ENCODE measurements at places on chromosomes 4 and X.

DNA sequence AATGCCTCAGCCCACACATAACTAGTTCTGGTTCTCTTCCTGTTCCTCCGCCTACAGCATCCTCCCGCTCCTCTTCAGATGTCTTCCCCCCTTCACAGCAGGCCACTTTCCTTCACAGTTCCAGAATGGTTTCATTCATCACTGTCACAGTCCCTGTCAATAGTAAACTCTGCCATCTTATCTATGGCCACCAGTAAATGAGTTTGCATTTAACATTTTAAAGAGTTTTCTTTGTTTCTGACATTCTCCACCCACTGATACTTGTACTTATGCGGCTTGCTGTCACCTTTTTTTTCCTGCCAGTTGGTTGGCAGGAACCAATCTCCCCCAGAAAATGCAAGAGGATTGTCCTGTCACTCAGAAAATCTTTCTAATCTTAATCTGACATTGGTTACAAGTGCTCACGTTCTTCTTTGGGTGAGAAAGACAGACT is 114.1 kb downstream of the GLUD2 start:
- no peak for DNase-seq

GRCh38 chrX:153441296-153441695 is 4.6 kb downstream of the TREX2 start:
- DNase-seq: peak; percentile 15

GRCh38 chrX:112211459-112211858 is 128.9 kb upstream of the TRPC5 start:
- no peak for DNase-seq

DNA sequence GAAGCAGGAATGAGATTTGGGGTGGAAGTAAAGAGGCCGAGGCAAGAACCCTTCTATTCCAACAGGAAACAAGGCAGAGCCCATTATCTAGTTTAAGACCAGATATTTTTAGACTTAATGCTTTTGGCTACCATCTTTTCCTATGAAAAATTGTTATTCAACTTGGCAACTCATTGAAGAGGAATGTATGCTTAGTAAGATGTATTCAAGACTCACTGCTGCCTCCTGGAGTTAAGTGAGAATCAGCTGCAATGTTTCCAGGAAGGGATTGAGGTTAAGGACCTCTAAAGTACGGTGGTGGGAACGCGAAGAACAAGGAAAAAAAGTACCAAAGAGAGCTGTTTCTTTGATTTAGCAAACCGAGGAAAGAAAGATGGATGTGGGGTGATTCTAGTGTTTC is 89.1 kb downstream of the RAPGEF2 start:
- DNase-seq: peak; percentile 4

- DNase-seq: no peak
Measured at GRCh38 chr4:139942241-139942640, 211.7 kb downstream of the MAML3 start.

DNA sequence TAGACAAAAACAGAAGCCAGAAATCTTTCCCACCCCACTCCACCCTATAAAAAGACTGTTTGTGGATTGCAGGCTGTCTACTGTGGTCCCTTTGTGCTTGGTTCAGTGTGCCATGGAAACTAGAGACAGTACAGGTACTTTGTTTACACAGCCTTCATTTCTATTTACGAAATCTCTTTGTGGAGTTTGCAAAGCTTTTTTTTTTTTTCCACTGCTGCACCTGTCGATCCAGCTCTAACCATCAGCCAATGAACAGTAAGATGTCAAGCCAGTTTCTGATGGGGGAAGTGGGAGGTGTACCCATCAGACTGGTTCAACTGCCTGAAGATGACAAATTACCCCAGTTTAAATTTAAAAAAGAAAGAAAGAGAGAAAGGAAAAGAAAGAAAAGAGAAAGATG is 20.2 kb upstream of the LRBA start:
- no peak for DNase-seq

DNA sequence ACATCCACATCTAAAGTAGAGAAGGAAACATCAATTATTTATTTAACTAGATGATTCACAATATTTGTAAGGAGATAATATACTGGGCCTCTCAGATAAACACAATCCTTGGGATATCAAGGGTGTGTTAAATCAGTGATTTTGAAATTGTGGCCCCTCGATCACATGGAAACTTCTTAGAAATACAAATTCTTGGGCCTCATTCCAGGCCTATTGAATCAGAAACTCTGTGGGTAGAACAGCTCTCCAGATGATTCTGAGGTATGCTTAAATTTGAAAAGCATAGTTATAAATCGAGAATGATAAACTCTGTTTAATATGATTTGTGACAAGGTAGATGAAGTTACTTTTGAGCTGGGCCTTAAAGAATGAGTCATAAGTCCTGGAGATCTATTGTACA is 64.3 kb upstream of the GPR174 start:
- no peak for DNase-seq

DNA sequence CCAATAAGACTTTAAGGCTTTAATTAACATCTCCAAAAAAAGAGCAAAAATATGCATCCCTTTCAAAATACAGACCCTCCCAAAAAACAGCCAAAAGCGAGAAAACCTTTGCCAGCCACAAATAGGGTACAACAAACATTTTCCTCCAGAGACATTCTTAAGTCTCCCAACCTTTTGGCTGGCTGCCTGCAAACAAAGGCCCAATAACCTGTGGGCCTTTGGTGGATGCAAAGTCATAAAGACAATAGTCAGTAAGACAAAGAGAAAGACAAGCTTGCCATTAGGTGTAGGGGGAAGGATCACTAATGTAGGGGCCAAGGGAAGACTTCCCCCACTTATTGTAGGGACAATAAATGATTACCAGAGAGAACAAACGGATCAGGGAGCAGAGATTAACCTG is 215.5 kb upstream of the ZFP42 start:
- no peak for DNase-seq

- no peak for DNase-seq
Measured at GRCh38 chr4:158958489-158959270, 144.2 kb upstream of the RAPGEF2 start.

- DNase-seq: no peak
Measured at GRCh38 chr4:37995981-37996775, 36.0 kb downstream of the PTTG2 start.

GRCh38 chrX:107684956-107685385 is 56.7 kb downstream of the PRPS1 start:
- no peak for DNase-seq

DNA sequence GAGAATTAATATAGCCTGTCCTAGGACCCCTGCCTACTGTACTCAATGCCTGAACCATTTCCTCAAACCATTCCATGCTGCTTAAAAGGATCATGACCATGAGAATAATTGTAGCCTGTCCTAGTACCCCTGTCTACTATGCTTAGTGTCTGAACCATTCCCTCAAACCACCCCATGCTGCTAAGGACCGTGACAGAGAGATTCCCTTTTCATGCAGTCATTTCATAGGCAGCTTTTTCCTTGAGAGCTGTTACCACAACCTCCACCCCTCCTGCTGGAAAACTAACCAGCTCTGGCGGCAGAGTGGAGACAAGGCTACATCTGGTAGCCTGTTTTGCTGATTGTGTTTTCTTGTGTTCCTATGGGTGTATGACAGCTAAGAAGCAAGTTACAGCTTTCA is 174.9 kb upstream of the SMARCAD1 start:
- DNase-seq: no peak

DNA sequence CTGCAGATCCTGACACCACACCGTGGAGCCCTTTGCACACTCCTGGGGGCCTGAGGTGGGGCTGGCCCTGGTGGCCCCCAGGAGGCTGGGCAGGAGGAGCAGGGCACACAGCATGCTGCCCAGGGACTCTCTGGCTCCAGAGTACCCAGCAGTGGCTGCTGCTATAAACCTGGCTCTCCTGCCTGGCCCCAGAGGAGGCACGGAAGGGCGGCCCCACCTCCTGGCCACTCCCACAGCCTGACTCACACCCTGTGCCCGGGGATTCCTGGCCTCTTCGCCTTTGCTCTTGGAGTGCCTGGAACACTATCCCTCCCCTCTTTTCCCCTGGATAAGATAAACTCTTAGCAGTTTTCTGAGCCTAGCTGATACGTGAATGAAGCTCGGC is at the start of gene PSAPL1:
Gene PSAPL1, minus strand, starts transcription at position 165 of the 385 bp plus-strand sequence. Its CDS starts 51 bp downstream, at position 114.
- DNase-seq: no peak

GRCh38 chrX:74438764-74439163 is 17.5 kb downstream of the SLC16A2 start:
- no peak for DNase-seq

GRCh38 chr4:26076000-26076587 is 162.1 kb downstream of the SMIM20 start:
- no peak for DNase-seq

- no peak for DNase-seq
Measured at GRCh38 chr4:30495251-30495650, 224.9 kb upstream of the PCDH7 start.

DNA sequence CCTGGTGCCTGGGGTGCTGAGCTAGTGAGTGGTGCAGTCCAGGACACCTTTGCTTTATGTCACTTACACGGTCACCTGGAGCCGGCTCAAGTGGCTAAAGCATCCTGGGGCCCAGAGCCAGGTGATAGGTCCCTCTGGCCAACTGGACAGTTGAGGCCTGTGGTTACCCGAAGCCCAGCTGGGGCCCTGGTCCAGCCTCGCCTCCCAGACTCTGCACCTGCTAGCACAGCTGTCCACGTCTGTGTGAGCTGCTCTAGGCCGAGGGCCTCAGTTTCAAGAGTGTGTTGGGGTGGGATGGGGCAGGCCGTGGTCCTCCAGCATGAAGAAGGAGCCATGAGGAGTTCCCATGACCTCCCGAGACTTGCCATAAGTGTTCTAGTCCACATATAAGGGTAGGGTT is 7.7 kb upstream of the ADD1 start:
- no peak for DNase-seq

GRCh38 chr4:74365761-74366160 is 816 bp downstream of the EREG start:
- DNase-seq: peak; percentile 34

DNA sequence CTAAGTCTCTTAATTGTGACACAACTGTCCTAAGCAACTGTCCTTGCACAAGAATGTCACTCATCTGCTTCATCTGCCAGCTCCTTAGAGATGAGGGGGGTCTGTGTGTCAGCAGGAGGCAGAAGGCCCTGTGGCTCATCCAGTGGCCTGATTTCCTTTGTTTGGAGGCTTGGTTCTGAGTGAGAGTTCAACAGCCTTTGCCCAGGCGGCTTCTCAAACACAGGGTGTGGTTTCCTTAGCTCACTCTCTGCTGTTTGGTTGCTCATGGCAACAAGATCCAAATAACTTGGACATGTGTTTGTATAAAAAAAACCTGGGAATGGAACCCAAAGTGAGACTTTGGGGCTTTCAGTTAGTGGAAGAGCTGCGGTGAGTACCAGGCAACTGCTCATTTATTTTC is 46.6 kb downstream of the MAP7D3 start:
- DNase-seq: no peak

DNA sequence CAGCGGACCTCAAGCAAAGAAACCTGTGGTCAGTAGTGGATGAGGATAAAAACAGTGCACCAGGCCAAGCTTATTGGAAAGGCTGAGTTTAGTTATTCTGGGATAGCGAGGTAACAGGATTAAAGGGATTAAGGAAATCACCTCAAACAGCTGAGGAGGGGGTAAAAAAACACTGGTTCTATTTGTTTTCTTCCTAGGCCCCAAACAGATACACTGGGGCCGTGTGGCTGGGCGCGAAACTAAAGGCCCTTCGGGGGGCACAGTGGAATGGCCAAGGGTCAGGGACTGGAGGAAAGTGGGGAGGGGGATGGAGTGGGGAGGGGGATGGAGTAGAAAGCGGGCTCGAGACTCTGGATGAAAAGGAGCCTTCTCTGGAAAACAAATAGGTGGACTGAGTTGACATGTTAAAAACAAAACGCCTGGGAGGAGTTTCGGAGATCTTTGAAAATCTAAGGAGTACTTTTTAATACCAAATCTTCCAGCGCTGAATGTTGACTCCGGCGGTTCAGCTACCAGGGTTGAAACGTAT is 2.9 kb downstream of the SOX3 start:
- no peak for DNase-seq

DNA sequence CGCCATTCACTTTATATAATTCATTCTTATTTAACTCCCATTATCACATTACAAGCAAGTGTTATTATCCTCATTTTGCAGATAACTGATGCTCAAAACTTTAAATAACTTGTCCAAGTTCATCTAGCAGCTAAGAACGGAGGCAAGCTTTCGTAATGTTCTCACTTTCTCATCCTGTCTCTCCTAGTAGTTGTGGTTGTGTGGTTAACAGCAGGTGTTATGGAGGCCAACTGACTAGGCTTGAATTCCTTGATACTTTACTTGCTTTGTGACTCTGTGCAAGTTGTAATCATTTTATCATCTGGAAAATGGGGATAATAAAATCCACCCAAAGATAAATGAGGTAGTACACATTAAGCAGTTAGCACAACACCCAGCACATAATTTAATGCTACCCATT is 109.9 kb upstream of the PTPN13 start:
- no peak for DNase-seq

- DNase-seq: no peak
Measured at GRCh38 chr4:38618505-38618904, 45.5 kb upstream of the KLF3 start.

DNA sequence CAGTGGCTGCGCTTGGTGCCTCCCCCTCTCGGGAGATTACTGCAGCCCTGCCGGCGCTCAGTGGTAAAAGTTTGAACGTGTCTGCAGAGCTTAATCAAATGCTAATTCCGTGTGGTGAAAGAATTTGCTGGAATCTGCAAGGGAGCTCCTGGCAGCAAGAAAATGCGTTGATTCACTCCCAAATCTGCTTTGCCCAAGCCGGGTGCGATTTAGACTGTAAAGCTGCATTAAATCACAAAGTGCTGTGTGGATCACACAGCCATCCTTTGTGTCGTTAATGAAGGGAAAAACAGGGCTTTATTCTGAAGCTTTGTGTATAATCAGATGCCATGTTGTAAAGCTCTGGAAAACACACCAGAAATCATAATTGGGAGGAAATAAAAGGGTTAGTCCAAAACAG is 444.1 kb downstream of the BCOR start:
- DNase-seq: no peak

DNA sequence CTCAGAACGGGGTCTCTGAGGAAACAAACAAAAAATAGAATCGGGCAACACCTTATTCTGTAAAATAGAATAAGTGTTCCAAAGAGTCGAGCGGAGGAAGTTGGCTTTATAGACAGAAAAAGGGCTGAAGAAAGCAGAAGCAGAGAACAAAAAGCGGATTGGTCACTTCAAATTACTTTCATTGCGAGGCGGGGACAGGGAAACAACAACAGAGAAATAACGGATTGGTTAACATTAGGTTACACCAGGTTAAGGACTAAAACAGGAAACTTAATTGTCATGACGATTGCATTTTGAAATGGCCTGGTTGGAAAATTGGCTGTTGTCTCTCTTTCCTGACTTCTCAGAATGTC is 433 bp upstream of the COQ2 start:
- DNase-seq: no peak

GRCh38 chrX:113275804-113276203 is 435.2 kb upstream of the AMOT start:
- DNase-seq: no peak
